ENCODE measurements at places on chromosomes 5 and 9.
A peak's percentile ranks its signal among the peaks of the same experiment; 100 is the strongest.

DNA sequence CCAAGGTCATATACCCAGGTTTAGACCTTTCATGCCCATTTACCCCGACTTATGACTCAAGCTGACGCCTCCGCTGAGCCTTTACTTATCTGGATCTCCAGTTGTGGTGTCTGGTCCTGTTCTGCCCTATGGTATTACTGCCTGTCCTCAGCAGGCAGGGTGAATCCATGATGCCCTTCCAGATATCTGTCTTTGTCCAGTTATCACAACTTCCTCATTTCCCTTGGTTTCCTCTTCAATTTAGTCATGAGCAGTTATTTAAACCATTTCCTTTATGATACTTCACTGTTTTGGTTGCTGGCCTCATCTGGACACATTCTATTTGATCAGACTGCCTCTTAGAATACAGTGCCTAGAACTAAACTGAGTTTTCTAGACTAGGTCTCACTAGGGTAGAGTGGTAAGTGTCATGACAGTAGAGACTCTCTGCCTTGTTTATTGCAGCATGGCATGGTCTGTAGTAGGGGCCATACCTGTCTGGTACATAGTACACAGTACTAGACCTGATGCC is 93.3 kb downstream of the MELK start:
- DNase-seq, result no peak

DNA sequence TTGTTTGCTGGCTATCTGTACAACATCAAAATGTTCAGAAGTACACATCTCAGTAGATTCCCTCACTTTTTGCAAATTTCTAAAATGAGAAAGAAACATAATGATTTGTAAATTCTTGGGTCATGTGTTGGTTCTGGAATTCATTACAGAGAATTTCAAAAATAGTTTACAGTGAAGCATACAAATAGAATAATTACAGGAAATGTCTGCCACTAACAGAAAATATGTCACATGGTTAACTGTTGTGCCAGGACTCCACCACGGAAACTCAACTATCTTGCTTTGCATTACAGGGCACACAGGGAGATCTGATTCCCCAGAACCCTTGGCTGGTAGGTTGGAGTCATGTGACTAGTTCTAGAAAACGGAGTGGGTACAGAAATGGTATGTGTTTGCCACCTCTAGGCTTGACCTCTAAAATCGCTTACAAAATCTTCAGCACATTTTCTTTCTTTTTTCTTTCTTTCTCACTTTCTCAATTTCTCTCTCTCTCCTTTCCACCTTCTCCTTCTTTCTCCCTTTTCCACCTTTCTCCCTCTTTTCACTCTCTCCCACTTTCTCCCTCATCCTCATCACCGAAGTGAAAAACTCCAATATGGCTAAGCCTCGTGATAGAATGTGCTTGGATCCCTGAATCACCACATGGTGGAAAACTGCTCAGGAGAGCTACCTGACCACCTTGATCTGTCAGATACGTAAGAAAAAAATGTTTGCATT is 32.4 kb downstream of the RASEF start:
- no peak for DNase-seq

GRCh38 chr9:116051528-116051927 is 102.1 kb upstream of the PAPPA start:
- no peak for DNase-seq

- no peak for DNase-seq
Measured at GRCh38 chr5:156800929-156801328, 49.2 kb upstream of the PPP1R2B start.

GRCh38 chr5:126471875-126472537 is 48.8 kb downstream of the GRAMD2B start:
- no peak for DNase-seq

DNA sequence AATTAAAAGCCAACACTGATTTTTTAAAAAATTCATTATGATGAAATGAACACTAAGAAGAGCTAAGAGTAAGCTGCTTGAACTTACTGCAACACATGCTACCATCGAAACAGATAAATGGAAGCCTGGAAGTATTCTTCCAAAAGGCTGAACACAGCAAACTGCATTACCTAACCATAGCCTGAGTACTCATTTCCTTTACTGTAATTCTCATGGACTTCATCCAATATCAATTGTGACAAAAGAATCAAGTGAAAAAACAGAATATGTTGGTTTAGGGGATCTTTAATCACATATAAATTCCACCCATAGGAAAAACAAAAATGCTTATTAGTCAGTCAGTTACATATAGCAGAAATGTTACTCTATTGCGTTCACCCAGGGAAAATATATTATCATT is 68.5 kb downstream of the DROSHA start:
- no peak for DNase-seq

GRCh38 chr9:126591083-126591482 is 22.6 kb upstream of the LMX1B start:
- DNase-seq, result no peak

- no peak for DNase-seq
Measured at GRCh38 chr5:1943481-1943880, 60.8 kb upstream of the IRX4 start.

GRCh38 chr5:52269859-52270258 is 517.9 kb upstream of the ITGA1 start:
- no peak for DNase-seq

GRCh38 chr9:92044936-92045335 is 70.3 kb downstream of the SPTLC1 start:
- no peak for DNase-seq

DNA sequence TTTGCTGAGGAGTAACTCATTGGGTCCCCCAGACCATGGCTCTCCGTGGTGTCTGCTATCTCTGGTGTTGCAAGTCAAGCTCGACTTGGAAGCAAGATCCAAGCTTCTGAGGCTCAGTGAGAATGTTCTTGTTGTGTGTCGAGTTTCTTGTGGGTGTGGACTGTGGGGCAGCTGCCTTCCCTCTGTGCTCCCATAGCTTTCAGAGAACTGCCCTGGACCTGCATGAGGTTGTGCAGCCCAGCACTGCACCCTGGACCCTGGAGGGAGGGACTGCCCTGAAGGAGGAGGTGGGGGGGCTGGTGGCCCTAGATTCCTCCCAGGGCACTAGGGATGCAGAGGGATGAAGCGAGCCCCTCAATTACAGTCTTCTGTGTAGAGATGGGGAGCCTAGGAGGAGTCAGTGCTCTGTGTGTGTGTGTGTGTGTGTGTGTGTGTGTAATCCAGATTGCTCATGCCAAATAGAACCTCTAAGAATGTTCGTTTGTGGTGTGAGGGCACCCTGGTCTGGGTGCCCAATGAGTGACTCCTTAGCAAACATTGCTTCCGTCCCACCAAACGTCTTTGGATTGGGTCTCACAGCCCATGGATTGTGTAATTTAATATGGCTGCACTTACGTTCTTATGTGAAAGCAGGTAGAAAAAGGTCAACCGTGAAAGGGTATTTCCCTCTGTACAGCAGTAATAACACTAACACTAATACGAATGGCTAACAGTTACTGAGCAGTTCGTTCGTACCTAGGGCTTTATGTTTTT is 143.3 kb upstream of the LMX1B start:
- no peak for DNase-seq

DNA sequence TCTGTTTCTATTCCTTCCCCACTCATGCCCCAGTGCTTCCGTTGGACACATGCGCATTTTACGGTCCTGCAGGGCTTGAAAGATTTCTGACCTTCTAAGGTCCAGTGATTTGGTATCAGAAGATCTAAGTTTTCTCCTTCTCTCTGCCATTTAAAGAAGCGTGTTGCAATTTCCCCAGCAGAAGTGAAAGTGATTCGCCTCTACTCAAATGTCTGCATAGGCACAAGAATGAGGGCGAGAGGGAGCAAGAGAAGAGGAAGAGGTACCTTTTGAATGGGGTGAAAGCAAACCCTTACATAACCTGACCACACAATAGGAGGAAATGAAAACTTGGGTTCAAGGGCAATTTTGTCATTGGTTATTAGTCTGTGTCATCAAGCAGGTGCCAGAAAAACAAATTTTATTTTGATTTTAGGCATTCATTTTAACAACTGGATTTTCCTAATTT is 31.7 kb upstream of the NR3C1 start:
- DNase-seq, result no peak

GRCh38 chr5:135547590-135548254 is 12.0 kb upstream of the NEUROG1 start:
- no peak for DNase-seq

- DNase-seq, result peak; percentile 11
Measured at GRCh38 chr9:135517407-135517822, 3.8 kb upstream of the LCN1 start.

GRCh38 chr9:113649855-113650206 is 186.3 kb downstream of the RGS3 start:
- DNase-seq, result no peak

- DNase-seq, result no peak
Measured at GRCh38 chr5:116374434-116374852, 200.2 kb downstream of the SEMA6A start.

GRCh38 chr5:128358826-128359225 is 179.2 kb downstream of the FBN2 start:
- DNase-seq, result no peak

- DNase-seq, result no peak
Measured at GRCh38 chr5:27318701-27319100, 280.3 kb upstream of the CDH9 start.

DNA sequence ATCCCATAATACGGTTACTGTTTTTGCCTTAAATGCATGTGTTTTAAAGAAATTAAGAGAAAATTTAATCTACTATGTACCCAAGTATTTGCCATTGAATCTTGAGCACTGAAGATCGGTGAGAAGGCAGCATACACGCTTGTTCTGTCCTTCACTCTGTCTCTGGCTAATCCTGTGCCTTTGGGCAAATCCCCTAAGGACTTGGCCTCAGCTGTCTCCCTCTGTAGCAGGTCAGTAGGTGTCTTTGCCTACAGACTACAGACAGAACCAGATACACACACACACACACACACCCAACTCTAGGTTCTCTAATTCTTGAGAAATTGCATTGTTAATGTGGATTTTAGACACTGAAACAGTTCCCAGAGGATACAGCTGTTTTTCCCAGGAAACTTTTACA is 117.4 kb downstream of the WDR41 start:
- no peak for DNase-seq

DNA sequence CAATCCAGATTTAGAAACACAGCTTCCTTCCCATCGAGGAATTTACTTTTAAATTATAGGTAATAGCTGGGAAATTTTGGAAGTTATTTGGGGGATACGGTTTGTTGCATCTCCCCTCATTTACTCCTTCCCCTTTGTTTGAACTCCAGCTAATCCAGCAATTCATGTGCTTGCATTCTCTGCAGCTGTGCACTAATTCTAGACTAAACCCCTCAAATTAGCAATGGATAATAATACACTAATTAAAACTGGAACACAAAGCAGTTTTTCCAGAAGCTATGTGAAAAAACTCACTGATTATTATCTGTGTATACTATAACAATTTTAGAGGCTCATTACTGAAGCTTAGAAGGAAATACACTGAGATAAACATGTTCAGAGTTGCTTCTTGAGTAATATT is 751.2 kb upstream of the ZNF608 start:
- DNase-seq, result no peak

- DNase-seq, result no peak
Measured at GRCh38 chr5:140151144-140152021, 23.6 kb upstream of the CYSTM1 start.

DNA sequence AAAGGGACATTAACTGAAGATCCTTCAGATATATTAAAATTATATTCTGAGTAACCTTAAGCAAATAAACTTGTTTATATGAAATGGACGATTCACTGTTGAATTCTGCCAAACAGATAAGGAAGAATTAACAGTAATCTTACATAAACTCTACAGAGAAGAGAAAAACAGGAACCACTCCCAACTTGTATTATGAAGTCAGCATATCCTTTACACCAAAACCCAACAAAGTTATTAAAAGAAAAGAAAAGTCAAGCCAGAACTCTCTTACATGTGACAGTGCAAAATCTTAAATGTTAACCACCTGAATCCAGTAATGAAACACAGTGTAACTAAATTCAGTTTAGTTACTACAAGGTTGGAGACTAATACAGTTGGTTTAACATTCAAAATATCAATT is 185.8 kb downstream of the DEPDC1B start:
- no peak for DNase-seq

- DNase-seq, result no peak
Measured at GRCh38 chr9:38263532-38263931, 129.0 kb upstream of the ALDH1B1 start.

- DNase-seq, result no peak
Measured at GRCh38 chr9:104748359-104749031, 1.0 kb downstream of the NIPSNAP3A start.

DNA sequence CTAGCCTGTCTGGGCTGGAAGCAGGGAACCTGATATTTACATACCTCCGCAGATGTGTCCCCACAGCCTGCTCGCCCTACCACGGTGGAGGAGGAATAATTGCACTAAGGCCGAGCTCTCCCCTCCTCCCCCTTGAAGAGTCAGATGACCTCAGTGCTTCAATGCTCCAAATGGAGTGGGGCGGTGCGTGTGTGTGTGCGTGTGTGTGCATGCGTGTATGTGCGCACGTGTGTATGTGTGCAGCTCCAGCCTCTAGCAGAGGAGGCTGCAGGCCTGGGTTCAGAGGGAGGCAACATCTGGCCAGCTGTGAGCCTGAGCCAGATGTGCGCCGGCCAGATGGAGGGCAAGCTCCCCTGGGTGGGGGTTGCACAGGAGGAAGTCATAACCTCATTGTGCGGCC is 90.5 kb downstream of the NRG2 start:
- no peak for DNase-seq

- DNase-seq, result no peak
Measured at GRCh38 chr5:81544351-81545018, 150.6 kb upstream of the ACOT12 start.

- no peak for DNase-seq
Measured at GRCh38 chr5:137084016-137084415, 415.1 kb downstream of the SPOCK1 start.

- DNase-seq, result no peak
Measured at GRCh38 chr5:37767961-37768360, 71.9 kb downstream of the GDNF start.

DNA sequence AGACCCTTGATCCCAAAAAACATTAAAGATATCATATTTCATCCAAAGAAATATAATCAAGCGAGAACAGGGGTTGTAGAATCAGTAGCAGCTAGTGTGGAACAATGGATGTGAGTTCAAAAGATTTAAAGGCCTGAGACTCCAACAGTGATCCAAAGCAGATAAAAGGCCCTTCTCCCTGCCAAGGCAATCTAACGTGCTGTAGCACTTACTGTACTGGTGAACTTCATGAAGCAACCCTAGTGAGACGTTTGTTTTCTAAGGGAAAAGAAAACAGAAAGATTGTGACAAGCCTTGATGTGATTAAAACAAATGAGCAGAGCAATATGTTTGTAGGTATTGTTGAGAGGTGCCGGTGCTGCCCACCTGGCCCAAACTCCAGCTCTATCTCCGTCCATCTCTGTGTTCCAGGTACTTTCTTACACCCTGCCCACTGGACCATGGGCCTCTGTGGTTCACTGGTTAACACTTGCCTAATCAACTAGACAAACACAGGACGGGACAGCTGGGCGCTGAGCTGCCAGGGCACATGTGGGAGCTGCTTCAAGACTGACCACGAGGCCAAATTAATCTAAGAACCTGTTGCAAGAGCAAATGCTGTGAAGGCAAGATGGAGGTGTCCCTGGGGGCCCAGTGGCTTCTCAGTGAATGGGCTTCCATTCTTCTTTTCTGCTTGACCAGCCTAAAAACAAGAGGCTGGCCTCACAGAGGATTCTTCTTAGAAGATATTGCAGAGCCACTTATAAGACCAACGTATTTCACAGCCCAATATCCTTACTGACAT is 265.5 kb downstream of the CWC27 start:
- no peak for DNase-seq

All from activated T-cell treated with anti-CD3 and anti-CD28 coated beads, Interleukin-2, amount 50 U/mL, for 24 hours (primary cell).